ENCODE measurements at places on chromosomes 6 and 20.

DNA sequence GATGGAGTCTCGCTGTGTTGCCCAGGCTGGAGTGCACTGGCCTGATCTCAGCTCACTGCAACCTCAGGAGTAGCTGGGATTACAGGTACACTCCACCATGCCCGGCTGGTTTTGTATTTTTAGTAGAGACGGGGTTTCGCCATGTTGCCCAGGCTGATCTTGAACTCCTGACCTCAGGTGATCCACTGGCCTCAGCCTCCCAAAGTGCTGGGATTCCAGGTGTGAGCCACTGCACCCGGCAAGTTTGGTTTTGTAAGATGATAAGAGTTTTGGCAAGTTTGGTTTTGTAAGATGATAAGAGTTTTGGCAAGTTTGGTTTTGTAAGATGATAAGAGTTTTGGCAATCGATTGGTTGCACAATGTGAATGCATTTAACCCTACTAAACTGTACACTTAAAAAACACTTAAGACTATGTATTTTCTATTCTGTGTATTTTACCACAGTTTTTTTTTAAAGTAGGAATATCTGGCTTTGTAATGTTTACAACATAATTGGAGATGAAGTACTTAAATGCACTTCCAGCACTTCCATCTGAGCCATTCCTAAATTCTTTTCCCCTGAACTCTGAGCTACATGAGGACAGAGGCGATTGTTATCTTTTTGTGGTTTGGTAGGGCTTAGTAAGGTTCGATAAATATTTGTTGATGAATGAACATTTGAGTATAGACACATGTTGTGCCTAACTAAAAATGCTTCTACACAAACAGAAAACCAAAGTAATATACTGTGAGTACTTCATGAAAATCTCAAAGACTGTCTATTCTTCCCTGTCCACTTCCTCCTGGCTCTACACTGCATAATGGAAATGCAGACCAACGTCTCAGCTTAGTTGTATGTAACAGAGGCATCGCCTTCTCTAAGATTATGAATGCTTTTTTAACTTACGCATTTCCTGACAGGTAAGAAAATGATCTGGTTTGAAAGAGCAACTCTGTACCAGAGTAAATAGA, 18.8 kb downstream of the SAMHD1 start:
- no peak for DNase-seq

DNA sequence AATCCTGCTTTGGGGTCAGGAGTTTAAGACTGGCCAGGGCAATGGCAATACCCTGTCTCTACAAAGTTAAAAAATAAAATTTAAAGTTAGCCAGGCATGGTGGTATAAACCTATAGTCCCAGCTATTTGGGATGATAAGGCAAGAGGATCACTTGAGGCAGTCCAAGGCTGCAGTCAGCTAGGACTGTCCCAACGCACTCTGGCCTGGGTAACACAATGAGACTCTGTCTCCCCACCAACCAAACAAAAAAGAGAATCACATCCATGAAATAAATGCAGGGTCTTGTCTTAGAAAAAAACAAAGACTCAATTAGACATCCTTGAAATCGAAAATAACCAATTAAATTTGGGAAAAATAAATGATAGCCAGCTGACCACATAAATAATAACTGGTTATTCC, 88.9 kb downstream of the PHIP start:
- no peak for DNase-seq

DNA sequence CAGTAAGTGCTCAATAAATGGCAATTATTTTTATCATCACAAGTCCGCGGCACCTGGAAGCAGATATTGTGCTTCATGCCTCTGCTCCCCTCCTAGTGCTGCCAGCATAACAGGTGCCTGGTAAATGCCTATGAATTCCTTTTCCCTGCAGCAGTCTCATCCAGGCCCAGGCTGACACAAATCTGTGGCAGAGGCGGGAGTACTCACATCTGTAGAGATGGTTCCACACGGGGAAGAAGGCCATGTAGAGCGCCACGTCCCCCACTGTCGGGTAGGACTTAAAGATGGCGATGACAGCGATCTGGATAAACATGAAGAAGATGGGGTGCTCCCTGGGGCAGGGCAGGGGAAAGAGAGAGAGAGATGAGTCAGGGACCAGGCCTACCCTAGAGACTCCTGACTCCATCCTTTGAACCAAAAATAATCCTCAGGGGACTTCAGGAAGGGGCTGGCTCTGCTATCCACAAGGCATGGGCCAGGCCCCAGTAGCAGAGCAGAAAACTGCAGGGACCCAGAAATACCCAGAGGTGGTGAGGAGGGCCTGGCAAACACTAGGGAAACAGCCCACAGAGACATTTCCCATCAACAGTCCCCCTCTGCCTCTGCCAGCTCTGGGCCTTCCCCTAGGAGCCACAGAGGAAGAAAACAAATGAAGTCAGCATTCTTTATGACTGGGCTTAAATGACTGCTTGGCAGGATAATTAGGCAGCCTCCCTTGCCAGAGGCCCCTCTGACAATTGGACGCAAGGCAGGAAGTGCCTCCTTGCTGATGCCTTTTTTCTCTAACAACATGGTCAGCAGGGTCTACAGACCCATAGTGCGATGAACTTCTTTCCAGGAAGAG, 23.0 kb downstream of the MAP1LC3A start:
- DNase-seq, result peak; percentile 25

DNA sequence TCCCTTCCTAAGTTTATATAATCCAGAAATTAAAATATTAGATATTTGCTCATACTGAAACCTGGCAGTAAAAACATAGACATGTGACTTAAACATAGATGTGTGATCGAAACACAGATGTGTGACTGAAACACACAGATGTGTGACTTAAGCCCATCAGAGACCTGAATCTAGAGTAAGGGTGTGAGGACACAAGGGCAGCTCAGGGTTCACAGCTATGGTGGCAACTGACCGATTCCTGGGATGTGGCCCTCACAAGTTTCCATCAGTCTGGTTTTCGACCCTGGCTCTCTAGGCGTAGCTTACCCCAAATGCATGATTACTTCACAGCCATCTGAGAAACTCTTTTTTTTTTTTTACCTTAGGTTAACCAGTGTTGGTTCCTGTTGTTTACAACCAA, 137.0 kb downstream of the NRN1 start:
- DNase-seq, result no peak

DNA sequence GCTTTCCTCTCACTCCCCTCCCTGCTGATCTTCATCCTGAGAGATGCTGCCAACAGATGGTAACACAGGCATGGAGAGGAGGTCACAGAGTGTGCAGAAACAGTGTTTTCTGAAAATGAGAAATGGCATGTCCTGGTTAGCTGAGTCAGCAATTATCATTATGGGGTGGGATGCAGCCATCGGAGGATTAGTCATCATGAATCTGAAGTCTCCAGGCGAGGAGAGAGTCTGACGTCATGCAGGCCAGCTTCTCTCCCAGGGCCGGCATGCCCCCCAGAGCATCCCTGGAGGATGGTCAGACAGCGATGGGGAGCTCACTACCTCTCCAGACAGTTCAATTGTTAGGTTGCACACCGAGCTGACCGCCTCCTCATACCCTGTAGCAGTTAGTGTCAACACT, 4.7 kb upstream of the GTSF1L start:
- no peak for DNase-seq

DNA sequence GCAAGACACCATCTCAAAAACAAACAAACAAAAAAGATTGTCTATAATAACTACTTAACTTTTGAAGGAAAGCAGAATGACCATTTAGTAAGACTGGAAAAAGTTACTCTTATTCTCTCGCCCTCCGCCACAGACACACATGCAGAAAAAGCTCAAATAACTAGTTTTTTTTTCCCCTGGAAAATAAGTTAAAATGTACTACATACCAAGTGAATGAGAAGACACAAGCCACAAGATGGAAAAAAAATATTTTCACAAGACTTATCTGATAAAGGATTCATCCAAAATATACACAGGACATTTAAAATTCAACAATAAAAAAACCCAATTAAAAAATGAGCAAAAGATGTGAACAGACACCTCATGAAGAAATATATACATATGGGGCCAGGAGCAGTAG, 31.9 kb downstream of the NUDT3 start:
- no peak for DNase-seq

DNA sequence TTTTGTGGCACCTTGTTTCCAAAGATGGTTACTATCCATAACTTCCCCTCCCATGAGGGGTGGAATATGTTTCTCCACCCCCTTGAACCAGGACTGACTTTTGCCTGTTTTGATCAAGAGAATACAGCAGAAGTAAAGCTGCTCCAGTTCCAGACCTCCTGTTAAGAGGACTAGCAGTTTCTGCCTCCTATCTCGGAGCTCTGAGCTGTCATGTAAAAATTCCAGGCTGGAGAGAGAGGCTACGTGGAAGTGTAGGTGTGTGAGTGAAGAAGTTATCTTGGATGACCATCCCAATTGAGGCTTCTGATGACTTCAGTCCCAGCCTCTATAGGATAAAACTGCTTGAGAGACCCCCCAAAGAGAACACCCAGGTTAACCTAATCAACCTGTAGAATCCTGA, 511.7 kb upstream of the IMPG1 start:
- no peak for DNase-seq

DNA sequence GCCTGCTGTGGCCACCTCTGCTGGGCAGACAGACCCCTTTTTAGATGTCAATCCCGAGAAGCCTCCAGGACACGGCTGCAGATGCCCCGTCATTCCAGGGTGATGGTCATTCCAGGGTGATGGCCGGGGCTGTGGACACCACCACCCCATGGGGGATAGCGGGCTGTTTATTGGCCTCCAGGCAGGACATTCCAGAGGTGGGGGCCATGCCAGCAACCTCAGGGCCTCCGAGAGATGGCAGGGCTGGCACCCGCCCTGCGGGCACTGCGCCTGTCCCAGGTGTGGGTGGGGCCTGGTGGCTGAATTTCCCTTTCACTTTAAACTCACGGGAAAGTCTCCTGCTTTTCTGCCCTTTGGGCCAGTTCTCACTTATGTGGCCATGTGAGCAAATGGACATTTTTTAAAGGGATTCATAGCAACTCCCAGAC, 14.5 kb downstream of the COL9A3 start:
- DNase-seq, result no peak

DNA sequence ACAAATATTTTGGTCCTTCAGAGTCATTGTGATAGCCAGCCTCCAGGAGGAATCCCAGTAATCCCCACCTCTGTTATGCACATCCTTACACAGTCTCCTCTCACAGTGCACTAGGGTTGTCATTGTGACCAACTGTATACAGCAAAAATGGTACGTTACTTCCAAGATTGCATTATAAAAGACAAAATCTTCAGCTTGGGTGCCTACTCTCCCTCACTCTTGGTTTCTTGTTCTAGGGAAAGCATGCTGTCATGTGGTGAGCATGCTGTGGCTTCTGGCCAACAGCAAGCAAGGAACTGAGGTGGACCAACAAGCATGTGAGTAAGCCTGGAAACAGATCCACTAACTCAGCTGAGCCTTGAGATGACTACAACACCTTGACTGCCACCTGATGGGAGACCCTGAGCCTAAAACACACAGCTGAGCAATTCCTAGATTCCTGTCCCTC, 130.1 kb upstream of the DST start:
- no peak for DNase-seq

DNA sequence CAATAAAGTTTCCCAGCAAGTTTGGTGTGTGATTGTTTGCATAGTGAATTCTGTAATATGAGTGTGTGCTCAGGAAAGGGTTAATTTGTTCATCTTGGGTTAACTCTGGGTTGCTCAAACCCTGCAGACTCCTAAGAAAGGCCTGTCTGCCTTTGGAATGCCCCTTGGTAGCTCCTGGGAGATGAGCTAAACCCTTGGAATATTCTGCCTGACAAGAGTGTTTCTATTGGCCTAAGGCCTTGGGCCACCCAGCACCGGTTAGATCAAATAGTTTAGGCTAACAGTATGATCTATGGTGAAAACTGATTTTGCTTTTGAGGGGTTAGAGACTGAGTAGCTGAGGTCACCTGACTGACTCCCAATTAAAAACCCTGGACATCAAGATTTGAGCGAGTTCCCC, 248.3 kb downstream of the GRM1 start:
- DNase-seq, result no peak

DNA sequence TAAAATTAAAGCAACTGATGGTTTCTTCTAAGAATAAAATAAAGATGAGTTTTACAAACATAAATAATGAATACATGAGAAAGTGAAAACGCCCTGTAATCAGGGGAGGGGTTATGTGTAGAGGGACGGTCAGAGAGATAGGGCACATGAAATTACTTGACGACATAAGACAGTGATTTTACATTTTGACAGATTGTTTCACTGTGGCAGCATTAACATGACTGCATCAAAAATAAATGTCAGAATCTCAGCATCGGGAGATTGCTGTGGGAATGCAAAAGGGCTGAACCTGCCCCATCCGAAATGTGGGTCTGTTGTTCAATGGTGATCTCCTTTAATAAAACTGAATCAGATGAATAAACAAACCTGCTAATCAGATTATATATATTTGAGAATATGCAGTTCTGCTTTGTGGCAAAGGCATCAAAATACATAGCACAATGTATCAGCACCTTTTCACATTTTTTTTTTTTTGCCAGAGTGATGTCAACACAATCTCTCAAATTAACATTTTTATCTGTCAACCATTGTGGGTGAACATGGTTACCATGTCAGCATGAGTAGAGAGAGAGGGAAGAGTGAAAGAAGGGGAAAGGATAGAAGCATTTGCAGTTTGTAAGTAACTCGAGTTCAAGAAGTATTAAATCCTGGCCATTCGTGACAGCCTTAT, 177.1 kb upstream of the MAN1A1 start:
- DNase-seq, result no peak

DNA sequence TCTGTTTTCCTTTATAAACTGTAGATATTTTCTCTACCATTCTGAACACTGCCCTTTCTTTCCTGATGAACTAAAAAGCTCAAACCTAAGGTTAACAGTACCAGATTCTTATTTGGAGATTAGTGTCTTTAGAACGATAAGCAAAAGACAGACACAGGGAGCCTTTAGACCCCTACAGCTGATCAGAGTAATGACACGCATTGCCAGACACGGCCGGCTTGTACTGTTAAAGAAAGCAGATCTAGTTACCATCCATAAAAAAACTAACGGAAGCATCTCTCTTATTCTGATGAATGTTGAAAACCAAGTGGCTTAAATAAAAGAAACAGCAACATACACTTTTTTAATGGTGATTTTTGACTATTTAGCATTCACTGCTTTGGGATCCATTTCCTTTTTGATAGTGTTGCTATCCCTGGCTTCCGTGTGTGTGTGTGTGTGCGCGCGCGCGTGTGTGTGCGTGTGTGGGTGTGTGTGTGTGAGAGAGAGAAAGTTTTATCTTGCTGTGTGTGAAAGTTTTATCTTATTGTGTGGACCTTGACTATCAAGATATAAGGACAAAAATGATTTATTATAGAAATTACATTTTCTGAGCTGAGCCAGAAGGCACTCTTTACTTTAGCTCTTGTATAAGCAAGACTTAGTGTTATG, 95.6 kb upstream of the SLC35B3 start:
- DNase-seq, result no peak

- no peak for DNase-seq
Observed at GRCh38 chr20:35271073-35271882, 6.6 kb downstream of the MMP24OS start.

- no peak for DNase-seq
Observed at GRCh38 chr20:3654326-3655130, 8.7 kb downstream of the GFRA4 start.

GRCh38 chr6:89269252-89269651, 45.8 kb downstream of the GABRR2 start:
- no peak for DNase-seq
